ENCODE measurements at places on chromosomes 16 and 17.

GRCh38 chr17:66422186-66422585 lies 119.8 kb downstream of the PRKCA start:
- no peak for DNase-seq

- no peak for DNase-seq
Observed at GRCh38 chr17:55264278-55264644, 499 bp upstream of the HLF start.

DNA sequence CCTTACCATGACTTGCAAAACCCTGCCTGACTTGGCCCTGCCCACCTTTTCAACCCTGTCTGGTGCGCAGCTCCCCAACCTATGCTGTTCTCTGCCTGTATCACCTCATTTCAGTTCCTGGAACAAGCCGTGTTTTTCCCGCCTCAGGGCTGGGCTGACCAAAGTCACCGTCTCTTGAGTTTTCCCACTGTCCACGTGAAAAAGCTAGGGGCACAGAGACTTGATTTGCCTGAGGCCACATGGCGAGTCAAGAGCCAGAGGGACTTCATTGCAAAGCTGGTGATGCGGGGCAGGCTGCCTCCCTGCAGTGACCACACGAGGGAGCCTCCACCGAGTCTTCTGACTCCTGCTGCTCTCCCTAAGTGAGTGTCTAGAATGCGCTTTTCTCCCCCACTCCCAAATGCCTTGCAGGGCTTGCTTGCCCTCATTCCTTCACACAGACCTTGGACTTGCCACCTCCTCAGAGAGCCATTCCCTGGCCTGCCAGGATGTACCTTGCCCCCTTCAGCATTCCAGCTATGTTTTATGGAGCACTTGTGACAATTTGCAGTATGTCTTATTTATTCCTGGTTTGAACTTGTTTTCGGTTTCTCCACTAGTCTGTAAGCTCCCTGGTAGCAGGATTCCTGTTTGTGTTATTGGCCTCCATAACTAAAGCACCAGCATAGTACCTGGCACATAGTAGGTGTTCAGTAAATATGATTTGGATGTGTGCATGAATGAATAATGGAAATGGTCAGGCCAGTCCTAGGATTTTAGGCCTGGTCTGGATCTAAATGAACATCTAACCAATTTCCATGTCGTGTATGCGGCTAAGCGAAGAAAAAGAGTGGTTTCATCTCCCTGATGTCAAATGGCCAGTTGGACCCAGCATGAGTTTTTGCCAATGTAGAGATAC lies 252.3 kb downstream of the SNX29 start:
- DNase-seq, result no peak

- DNase-seq, result no peak
Observed at GRCh38 chr16:8905168-8905762, 23.1 kb downstream of the LITAFD start.

DNA sequence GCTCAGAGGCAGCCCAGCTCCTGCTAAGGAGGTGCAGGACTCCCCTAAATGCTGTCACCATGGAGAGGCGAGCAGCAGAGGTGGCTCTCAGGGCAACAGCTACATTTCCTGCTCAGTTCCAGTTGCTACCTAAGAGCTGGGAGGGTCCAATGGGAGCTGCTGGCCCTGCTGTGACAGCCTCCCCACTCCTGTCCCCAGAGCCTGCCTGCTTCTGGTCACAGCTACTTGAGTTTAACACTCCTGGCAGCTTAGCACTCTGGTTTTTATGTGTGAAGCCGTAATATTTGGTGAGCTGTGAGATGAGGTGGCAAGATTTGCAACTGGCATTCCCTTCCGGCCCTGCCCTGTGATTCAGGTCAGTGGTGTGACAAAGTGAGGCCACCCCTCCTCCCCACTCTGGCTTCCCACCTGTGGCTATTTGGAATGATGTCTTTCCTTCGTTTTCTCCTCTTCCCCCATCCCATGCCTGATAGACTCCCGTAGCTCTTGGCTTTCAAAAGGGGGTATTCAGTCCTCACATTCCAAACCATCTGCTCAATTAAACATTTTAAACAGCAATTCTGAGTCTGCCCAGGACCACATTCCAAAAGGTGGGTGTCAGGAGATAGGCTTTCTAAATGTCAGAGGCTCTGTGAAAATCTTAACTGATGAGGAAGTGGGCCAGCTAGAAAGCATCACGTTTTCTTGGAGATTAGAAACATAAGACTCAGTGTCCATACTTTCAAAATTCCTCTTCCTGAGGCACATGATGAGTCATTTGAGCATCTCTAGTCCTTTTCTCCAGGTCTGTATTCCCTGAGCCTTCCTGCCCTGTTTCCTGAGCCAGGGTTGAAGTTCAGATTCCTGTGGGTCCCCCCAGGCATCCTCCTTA lies 42.6 kb upstream of the SKAP1 start:
- DNase-seq, result no peak

GRCh38 chr16:86618431-86619238 lies 40.3 kb downstream of the FOXL1 start:
- DNase-seq, result no peak

GRCh38 chr17:13030056-13030455 lies 12.2 kb upstream of the ELAC2 start:
- DNase-seq, result no peak

Measured in T-helper 2 cell (primary cell).